ENCODE measurements at places on chromosomes 6 and 20. TPM values are rescaled to one million over a fixed set of nuclear protein-coding genes. Genes with fewer than 3 reads are reported as not detected.

Gene FRK
- 7.4 TPM for total RNA-seq

Gene CST2
- not detected for total RNA-seq

DNA sequence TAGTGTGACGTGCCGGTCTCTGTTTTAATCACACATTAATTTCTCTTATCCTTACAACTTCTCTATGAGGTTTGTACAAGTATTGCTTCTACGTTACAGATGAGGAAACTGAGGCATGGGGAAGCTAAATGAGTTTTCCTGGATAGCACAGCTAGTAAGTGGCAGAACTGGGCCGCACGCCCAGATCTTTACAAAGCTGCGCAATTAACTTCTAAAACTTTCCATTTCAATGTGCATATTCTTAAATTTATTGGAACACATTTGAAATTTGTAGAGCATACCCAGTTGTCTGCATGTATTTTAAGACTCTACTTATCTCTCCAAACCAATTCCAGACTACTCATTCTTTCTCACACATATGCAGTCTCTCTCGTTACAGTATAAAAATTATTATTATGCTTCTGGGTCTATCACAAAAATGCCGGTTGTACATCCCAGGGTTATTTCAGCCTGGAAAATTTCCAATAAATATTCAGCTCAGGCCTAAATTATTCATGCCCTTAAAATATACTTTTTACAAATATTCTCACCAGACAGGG, 10.2 kb upstream of the PERP start:
- DNase-seq: no peak
- no peak overlapping the region for H3K27ac ChIP-seq
- H3K36me3 ChIP-seq: no peaks in the 10 kb centered on the region
- no peaks in the 10 kb centered on the region for H3K4me1 ChIP-seq
- H3K27me3 ChIP-seq: no peaks in the 10 kb centered on the region

DNA sequence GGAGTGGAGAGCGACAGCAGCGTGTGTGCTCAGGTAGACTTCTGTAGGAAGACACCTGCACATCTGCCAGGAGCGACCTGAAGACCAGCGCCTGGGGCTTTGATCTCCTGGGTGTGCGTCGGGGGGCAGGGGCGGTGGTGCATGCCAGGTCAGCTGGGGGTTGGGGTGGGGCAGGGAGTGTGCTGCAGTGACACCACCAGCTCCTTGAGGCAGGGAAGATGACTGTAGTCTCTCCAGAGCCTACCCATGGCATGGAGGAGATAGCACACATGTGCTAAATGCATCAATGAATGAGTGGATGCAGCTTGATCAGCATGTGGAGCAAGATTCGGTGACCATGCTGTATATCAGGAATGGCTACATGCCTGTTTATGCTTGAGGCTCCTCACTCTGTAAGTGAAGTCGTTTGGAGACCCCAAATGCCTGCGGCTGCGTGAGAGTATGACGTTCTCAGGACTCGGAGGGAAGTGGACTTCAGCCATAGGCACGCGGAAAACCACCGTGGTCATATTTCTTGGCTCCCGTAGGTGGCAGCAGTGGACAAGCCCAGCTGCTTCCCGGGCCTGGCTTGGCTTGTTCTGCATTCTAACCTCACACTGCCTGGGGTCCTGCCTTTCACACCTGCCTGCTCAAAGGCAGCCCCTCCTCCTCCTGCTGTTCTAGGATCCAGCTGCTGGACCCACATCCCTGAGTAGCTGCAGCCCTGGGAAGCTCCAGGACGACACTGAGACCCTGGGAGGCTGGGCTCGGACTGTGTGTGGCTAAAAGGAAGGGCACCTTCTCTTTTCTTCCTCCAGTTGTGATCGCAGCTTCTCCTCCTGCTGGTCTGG, 39.4 kb upstream of the KCNK16 start:
- H3K4me3 ChIP-seq: no peak overlapping the region
- no peaks in the 10 kb centered on the region for H3K27me3 ChIP-seq
- H3K27ac ChIP-seq: no peak overlapping the region
- H3K36me3 ChIP-seq: no peaks in the 10 kb centered on the region
- H3K4me1 ChIP-seq: peaks cover 17% of the 10 kb centered on the region

DNA sequence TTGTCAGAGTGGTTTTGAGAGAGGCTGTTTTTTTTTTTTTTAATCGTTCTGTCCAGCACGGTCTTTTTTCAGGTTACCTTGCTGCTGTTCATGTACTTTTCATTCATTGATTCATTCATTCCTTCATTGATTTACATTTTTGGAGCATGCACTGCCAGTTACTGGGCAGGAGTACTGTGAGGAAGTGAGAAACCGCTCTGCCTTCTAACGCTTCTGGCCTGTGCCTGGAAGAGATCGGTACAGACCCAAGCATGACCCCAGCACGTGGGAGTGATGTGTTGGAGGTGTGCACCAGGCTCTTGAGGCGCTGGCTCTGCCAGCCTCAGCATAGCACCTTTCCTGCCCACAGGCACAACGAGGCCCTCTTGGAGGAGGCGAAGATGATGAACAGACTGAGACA, 9.1 kb downstream of the RIPK1 start:
- no peak overlapping the region for H3K27ac ChIP-seq
- no peak for DNase-seq
- H3K4me1 ChIP-seq: peaks cover 22% of the 10 kb centered on the region
- H3K4me3 ChIP-seq: no peak overlapping the region
- peaks cover 64% of the 10 kb centered on the region for H3K36me3 ChIP-seq

GRCh38 chr20:3710703-3711483, 1.5 kb downstream of the SIGLEC1 start:
- peak overlapping the region; percentile 22 for H3K27ac ChIP-seq
- peaks cover 5% of the 10 kb centered on the region for H3K27me3 ChIP-seq
- peak overlapping the region; percentile 43 for H3K4me3 ChIP-seq
- DNase-seq: peak; percentile 83
- no peaks in the 10 kb centered on the region for H3K36me3 ChIP-seq

- no peak overlapping the region for H3K4me3 ChIP-seq
- DNase-seq: no peak
- H3K36me3 ChIP-seq: no peaks in the 10 kb centered on the region
- no peaks in the 10 kb centered on the region for H3K4me1 ChIP-seq
Measured at GRCh38 chr20:18012901-18013300, 44.1 kb downstream of the MGME1 start.

DNA sequence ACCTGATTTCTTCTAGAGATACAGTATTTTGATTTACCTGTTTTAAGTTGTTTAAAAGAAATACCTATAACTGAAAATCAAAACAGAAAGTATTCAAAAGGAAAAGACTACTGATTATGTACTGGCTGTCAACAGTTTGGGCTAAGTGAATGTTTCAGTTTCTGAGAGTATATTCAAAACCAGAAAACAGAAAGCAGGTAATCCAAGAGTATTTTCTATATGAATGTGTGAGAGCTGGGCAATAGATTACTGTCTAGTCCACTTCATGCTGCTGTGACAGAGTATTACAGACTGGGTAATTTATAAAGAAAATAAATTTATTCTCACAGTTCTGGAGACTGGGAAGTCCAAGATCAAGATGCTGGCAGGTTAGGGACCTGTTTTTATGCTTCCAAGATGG, 261.0 kb downstream of the ARHGAP18 start:
- no peaks in the 10 kb centered on the region for H3K4me1 ChIP-seq
- H3K4me3 ChIP-seq: no peak overlapping the region
- H3K27me3 ChIP-seq: no peaks in the 10 kb centered on the region

- no peak overlapping the region for H3K4me3 ChIP-seq
- H3K27ac ChIP-seq: no peak overlapping the region
- no peaks in the 10 kb centered on the region for H3K27me3 ChIP-seq
- H3K4me1 ChIP-seq: no peaks in the 10 kb centered on the region
Measured at GRCh38 chr6:129551486-129551885, 158.5 kb downstream of the ARHGAP18 start.
